Nucleus accumbens (tissue), 56 donors: ENCODE measurements at places on chromosomes 16 and 17.
A peak's percentile ranks its signal among the peaks of the same experiment; 100 is the strongest.

DNA sequence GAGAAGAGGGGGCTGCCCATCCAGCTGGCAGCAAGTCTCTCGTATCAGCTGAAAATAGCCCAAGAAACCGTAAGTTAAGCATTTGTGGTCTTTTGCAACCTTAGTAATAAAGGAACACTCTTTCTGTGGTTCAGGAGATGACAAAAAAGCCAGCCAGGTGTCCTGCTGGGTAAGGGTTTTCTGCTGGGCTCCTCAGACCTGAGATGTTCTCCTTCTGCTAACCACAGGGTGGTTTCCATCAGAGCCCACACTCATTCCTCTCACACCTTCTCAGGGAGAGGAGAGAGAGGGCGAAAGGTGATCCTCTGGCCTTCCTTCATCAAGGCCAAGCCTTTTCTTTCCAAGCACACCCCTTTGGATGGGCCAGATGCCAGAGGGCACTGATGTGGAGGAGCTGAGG, 70.7 kb downstream of the TEX14 start:
- DNase-seq: no peak

DNA sequence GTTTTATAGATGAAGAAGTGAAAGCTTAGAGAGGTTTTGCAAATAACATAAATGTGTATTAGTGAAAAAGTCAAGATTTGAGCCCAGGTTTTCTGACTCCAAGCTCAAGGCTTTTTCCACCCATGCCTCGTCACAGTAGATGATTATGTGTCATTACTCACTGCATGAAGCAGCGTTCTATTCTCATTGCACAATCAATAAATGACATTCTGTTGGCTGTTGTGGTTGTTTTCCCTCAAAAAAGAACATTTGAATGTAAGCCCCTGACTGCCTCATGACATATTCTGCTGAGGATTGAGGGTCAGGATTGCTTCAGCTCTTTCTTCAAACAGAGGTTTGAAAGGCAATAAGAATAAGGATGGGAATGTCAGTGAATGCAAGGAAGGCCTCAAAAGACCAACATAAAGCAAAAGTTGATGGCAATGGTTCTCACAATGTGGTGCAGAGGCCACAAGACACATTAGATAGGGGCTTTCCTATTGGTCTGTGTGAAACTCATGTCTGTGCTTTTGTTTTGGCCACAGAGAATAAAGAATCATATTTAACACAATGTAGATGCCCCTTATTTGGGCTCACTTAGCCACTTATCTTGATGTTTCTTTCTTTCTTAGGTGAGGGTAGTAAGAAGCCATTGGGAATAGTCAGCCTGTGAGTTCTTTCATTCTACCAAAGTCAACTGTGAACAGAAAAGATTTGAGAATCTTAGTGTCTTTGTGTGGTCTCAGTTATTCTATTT, 5.4 kb upstream of the MMD start:
- no peak for DNase-seq

- DNase-seq: no peak
These were observed 40.1 kb downstream of the NKD1 start for GRCh38 chr16:50588276-50588675.

DNA sequence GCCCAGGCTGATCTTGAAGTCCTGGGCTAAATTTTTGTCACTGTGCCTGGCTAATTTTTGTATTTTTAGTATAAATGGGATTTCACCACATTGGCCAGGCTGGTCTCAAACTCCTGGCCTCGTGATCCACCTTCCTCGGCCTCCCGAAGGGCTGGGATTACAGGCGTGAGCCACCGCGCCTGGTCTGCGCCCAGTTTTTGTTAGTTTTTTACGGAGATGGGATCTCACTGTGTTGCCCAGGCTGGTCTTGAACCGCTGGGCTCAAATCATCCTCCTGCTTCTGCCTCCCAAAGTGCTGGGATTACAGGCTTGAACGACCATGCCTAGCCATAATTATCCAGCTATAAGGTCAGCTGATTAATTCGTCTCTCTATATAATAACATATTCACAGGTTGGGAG, 2.7 kb upstream of the CEMP1 start:
- DNase-seq: no peak

GRCh38 chr16:17260276-17260849, 210.4 kb downstream of the XYLT1 start:
- DNase-seq: no peak

GRCh38 chr16:74034862-74035261, 261.8 kb upstream of the PSMD7 start:
- DNase-seq: no peak

- DNase-seq: no peak
These were observed 4.7 kb upstream of the IL17C start for GRCh38 chr16:88633684-88634140.

GRCh38 chr17:48571024-48571818, 6.9 kb downstream of the HOXB4 start:
- DNase-seq: no peak

GRCh38 chr16:6247775-6248174, 1084.9 kb upstream of the RBFOX1 start:
- no peak for DNase-seq

DNA sequence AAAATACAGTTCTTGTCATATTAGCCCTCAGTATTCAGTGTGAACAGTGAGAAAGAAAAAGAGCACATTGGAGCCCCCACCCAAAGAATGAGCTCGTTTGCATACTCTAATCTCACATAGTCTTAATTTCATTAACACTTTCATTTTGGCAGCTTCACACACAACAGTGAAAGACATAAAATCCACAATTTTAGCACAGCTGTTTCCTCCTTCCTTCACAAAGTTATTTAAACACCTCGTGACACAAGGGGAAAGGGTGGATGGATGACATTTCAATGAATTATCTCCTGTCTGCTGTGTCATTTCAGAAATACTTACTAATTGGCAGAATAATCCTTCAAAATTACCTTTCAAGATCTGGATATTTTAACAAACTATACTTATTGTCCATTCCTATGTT, 299.3 kb downstream of the KCNJ2 start:
- DNase-seq: no peak

- no peak for DNase-seq
These were observed 60.7 kb upstream of the GRIN2A start for GRCh38 chr16:10242916-10243315.

- no peak for DNase-seq
These were observed at the start of gene SLC5A10 for GRCh38 chr17:18951941-18952842. Gene SLC5A10, plus strand, starts transcription at chr17:18952165. Its CDS starts 41 bp downstream, at chr17:18952206.

DNA sequence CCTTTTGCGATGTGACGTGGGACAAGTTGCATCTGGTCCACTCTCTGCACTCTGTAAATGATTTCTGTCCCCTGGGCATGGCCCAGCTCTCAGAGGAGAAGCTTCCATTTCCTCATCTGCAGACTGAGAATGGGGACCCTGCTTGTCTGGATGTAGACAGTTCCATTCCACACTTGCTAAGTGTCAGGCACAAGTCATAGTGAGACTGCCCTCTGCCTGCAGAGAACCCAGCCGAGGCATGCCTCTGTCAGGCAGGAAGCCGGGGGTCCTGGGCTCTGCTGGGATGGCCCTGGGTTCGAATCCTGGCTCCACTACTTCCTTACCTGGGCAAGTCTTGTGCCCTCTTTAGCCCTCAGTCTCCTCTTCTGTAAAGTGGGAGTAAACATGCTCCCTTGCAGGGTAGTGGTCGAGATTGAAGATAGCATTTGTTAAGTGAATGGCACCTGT, 4.1 kb downstream of the MAP2K3 start:
- DNase-seq: no peak

DNA sequence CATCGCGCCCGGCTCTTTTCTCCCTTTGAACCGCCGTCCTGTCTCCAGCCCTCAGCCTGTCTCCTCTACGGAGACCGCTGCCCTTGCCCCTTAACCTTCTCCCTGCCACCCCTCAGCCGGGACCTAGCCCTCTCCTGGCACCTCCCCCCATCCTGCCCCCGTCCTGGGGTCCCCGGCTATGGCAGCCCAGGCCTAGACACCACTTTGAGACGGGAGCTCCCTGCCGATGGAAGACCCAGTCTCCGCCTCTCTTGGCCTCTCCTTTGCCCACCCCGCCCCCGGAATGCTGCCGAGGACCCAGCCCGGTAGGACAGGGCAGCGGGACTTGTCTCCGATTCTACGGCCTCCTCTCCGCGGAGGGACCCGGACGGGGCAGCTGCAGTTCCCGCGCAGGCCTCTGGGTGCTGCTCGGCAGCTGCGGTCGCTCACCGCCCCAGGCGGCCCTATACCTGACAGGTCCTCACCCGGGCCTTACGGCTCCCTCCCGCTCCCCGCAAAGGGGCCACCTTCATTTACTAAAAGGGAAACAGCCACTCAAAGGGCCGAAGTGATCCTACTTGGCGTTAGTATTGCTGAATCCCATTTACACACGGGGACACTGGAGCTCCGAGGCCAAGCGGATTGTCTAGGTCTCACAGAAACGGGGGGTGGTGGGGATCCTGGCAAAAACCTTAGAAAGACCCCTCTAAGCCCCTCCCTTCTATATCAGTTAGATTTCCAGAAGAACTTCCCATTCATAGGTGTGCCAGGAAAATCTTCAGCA, 32.6 kb upstream of the TAC4 start:
- DNase-seq: peak; percentile 26

- no peak for DNase-seq
These were observed 21.6 kb upstream of the BAHCC1 start for GRCh38 chr17:81373536-81374160.

GRCh38 chr16:79067600-79067999, 532.9 kb downstream of the MAF start:
- DNase-seq: no peak

DNA sequence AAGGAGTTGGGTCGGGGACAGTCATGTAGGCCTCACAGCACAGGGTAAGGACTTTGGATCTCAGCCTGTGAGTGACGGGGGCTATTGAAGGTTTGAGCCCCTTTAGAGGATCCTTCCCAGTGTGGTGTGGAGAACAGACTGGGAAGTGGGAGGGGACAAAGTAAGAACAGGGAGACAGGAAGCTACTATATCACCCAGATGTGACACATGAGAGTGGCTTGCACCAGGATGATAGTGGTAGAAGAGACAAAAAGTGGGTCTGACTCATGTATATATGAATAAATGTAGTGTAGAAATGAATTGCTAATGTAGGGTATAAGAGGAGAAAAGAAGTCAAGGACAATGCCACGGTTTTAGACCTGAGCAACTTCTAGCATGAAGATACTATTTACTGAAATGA, 4.5 kb downstream of the NUP93 start:
- DNase-seq: no peak

DNA sequence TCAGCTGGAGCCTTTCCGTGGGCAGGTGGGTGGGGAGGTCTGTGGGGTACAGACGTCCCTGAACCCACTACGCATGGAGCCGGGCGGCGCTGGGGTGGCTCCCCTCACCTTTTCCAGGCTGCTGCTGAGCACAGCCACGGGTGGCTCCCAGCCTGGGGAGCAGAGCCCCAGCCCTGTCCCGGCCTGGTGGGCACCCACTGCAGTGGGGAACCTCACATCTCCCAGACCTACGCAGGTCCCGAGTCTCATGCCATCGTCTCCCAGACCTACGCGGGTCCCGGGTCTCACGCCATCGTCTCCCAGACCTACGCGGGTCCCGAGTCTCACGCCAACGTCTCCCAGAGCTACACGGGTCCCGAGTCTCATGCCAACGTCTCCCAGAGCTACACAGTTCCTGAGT, 17.0 kb upstream of the APRT start:
- DNase-seq: no peak

DNA sequence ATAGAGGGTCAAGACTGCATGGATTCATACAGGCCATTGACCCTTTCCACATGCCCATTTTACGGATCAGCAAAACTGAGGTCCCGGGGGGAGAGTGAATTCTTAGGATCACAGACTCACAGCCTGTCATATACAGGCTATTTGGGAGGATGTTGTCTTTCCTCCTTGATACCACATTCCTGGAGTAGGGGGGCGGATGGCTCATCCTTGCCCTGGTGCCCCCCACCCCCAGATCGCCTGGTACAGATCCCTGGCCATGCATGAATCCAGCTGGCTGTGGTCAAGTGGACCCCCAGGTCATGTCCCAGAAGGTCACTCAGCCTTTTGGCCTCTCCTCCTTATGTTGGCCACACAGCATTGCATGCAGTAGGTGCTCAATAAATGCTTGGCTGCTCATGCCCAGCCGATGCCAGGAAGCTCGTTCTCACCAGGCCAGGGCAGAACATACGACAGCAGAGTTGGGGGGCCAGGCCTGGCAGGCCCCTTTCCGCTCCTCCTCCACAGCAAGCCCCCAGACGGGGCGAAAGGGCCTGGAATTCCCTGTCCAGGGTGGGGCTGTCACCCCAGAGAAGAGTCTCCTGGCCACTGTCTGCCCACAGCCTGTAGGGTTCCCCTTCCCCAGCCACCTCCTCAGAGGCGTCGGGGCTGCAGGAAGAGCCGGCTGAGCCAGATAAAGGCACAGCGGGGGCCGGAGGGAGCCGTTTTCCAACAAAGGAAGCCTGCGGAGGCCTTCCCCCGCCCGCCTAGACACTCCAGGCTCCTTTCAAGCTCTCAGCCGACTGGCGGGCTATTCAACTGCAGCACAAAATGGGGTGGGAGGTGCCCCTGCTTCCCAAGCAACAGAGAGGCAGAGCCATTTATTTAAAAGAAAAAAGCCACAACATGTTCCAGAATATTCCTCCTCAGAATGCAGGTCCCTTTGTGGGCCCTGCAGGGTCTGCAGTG, 215.7 kb upstream of the CIBAR2 start:
- DNase-seq: peak; percentile 35

DNA sequence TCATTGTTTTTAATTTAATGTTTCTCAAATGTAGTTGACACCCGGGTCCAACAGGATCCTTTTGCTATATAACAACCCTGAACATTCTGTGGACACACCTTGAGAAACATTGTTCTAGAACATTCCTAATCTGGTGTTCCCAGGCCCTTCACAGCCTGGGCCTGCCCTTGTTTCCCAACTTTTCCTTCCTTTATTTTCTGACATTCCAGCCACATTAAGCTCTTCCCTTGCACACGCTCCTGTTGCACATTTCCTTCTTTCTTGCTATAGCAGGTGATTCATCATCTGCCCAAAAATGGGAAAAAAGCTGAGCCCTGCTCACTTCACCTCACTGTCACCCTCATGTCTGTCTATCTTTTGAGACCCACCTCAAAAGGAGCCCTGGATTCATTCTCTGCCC, 67.9 kb upstream of the MARCHF10 start:
- no peak for DNase-seq
